ENCODE measurements at places on chromosomes 11 and 22. TPM values are rescaled to one million over a fixed set of nuclear protein-coding genes. Genes with fewer than 3 reads are reported as not detected.

SMC1B gene
- total RNA-seq = not detected

KRTAP5-11 gene
- not detected for total RNA-seq

OR52I1 gene
- total RNA-seq = not detected

IGLL1 gene
- total RNA-seq = not detected

MORC2 gene
- 49.1 TPM for total RNA-seq

OR8A1 gene
- not detected for total RNA-seq

CCDC116 gene
- 0.16 TPM for total RNA-seq

C11orf86 gene
- total RNA-seq = not detected

SCUBE2 gene
- 1.3 TPM for total RNA-seq

ROBO4 gene
- total RNA-seq = 0.41 TPM

OR4D5 gene
- not detected for total RNA-seq

HPX gene
- total RNA-seq = 2.5 TPM

CD6 gene
- total RNA-seq = 495 TPM

PTPRCAP gene
- 282 TPM for total RNA-seq

CBLIF gene
- not detected for total RNA-seq

MGAT3 gene
- 2.7 TPM for total RNA-seq

CLTCL1 gene
- 1.6 TPM for total RNA-seq

KCNK4 gene
- 0.33 TPM for total RNA-seq

TOM1 gene
- total RNA-seq = 68.3 TPM

CECR2 gene
- 0.58 TPM for total RNA-seq

ENTHD1 gene
- 0.23 TPM for total RNA-seq

GAB4 gene
- total RNA-seq = not detected

QSER1 gene
- 14.1 TPM for total RNA-seq

DUSP8 gene
- 8.7 TPM for total RNA-seq

BACE1 gene
- 2.3 TPM for total RNA-seq

C11orf52 gene
- total RNA-seq = not detected

LRRC55 gene
- not detected for total RNA-seq

TMEM86A gene
- 2.8 TPM for total RNA-seq

BLID gene
- not detected for total RNA-seq

IPO7 gene
- total RNA-seq = 53.3 TPM

CASP1 gene
- 69.7 TPM for total RNA-seq

RIC8A gene
- total RNA-seq = 151 TPM

OR52B4 gene
- not detected for total RNA-seq

RHOD gene
- total RNA-seq = not detected

TRIM49C gene
- not detected for total RNA-seq

UQCC3 gene
- total RNA-seq = 8.1 TPM

POU2AF3 gene
- total RNA-seq = not detected

GRM5 gene
- total RNA-seq = not detected

POTEH gene
- total RNA-seq = not detected

GPR83 gene
- total RNA-seq = 0.09 TPM

RELA gene
- 257 TPM for total RNA-seq

NXPE4 gene
- total RNA-seq = not detected

DCHS1 gene
- total RNA-seq = 14.8 TPM

MS4A12 gene
- total RNA-seq = not detected

VWCE gene
- total RNA-seq = 0.49 TPM

PRG3 gene
- total RNA-seq = not detected

PKDREJ gene
- not detected for total RNA-seq

ANO9 gene
- 105 TPM for total RNA-seq

DDIAS gene
- 1.5 TPM for total RNA-seq

PAMR1 gene
- 0.20 TPM for total RNA-seq

ART1 gene
- not detected for total RNA-seq

GNG3 gene
- total RNA-seq = not detected

PKP3 gene
- not detected for total RNA-seq

APOA4 gene
- total RNA-seq = not detected

CDC42BPG gene
- total RNA-seq = 9.7 TPM

ASPHD2 gene
- total RNA-seq = 2.9 TPM

MMP12 gene
- total RNA-seq = not detected

UNC93B1 gene
- total RNA-seq = 21.1 TPM

PDXP gene
- 11.3 TPM for total RNA-seq

SAA4 gene
- 0.63 TPM for total RNA-seq

All from T-cell (primary cell).